ENCODE measurements at places on chromosomes 6 and 20.

DNA sequence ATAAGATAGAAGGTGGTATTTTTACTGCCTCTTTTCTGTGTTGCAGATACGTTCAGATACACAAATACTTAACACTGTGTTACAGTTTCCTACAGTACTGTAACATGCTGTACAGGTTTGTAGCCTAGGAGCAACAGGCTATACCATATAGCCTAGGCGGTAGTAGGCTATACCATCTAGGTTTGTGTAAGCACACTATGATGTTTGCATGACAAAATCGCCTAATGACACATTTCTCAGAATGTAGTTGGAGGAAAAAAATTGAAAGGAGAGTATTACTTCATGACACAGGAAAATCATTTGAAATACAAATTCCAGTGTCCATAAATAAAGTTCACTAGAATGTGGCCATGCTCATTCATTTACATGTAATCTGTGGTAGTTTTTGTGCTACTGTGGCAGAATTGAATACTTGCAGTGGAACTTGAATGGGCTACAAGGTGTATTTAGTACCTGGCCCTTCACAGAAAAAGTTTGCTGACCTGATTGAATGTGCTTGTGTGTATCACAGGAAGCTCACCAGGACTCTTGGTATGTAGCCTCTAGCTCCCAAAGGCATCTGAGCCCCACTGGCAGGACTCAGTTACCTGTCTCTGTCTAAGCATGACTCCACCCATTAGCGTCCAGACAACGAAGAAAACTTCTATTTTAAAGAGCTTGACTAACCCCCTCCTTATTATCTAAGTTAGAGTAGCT is 18.8 kb downstream of the TOP1 start:
- no peak for DNase-seq

GRCh38 chr6:108588586-108588985 is 27.9 kb downstream of the FOXO3 start:
- DNase-seq = peak; percentile 10

DNA sequence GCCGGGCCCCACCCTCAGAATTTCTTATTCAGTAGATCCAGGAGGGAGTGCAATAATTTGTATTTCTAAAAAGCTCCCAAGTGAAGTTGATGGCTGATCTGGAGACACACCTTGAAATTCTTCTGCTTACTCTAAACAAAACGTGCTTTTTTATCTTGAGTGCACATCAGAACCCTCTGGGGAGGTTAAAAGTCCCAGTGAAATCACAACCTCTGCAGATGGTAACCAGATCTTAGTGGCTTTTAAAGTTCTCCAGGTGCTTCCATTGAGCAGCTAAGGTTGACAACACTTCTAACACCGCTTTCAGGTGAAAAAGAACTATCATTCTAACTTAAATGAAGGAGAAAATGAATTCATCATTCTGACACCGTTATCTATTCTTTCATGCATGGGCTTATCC is 45.6 kb upstream of the ESR1 start:
- no peak for DNase-seq

- no peak for DNase-seq
Measured at GRCh38 chr20:60361761-60362395, 403.7 kb downstream of the CDH26 start.

DNA sequence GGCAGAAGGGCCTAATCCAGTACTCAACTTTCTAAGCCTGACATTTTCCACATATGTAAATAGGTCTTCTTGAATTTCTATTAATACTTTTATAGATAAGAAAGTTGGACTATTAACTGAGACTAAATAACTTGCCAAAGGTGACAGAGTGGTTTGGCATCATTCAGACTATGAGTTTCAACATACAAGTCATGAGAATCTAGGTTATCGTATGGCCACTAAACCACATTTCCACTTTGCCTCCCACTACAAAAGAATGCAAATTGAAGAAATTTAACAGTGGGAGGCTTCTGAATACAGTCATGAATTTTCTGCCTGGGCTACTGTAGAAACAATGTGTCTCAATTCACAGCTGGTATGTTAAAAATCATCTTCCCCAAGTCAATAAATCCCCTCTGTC is 531.0 kb upstream of the AGPAT4 start:
- DNase-seq = no peak

GRCh38 chr6:32214126-32214525 is 9.7 kb downstream of the NOTCH4 start:
- no peak for DNase-seq

DNA sequence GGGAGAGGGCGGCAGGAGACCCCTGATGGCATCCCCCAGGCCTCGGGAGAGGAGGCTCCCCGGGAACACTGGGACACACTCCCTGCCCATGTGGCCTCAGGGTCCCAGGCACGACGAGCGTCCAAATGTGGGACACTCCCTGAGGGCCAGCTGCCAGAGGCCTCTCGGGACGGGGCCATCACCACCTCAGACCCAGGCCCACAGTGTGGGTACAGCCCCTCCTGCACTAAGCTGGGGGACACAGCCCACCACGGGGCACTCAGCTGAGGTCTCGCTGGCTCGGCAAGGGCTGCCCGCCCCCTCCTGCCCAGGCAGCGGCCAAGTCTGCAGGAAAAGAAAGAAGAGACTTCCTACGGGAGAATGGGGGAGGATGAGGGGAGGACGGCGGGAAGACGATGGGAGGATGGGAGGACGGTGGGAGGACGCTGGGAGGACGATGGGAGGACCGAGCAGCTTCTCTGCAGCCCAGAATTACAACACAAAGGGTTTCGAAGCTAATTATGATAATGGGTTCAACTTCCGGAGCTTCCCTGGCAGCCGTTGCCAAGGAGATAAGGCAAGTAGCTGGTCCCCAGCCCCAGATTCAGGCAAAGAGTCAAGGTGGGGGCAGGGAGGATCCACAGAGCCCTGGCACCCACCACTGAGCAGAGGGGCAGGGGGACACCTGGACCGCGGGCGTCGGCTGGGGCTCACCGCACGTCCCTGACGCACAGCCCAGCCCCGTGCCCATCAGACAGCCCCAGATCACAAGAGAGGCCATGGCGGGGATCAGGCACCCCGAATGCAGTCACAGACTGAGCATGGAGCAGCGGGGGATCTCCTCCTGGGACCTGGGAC is 17.5 kb downstream of the KCNQ2 start:
- DNase-seq = peak; percentile 72

- DNase-seq = no peak
Measured at GRCh38 chr20:10288954-10289646, 70.5 kb downstream of the SNAP25 start.

- no peak for DNase-seq
Measured at GRCh38 chr6:84309336-84309735, 81.9 kb upstream of the CEP162 start.

DNA sequence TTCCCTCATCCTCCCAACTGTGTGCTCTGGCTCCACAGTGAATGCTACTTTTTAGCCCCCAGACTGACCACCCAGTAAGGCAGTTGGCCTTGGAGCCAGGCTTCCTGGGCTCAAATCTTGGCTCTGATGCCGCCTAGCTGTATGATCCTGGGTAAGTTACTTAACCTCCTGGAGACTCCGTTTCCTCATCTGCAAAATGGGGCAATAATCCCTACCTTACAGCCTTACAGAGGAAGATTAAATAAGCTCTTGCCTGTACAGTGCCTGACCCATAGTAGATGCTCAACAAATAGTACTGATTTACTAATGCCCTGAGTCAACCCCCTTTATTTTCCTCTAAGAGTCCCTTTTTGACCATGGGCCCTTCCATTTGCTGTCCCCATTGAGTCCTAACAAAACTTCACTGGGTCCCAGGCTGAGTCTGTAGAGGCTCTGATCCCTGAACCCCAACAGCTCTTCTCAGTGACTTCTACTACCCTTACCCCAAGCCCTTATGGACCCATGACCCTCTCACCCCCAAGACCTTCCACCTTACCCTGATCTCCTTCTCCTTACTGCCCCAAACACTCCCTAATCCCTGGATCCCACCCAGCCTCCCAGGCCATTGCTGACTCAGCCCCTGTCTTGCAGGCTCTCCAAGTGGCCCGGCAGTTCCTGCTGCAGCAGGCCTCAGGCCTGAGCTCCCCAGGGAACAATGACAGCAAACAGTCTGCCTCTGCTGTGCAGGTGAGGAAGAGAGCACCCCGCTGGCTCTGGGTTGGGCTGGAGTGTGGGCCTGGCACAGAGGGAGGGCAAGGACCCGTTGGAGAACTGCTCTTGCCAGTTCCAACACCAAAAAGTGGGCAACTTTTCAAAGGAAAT is 31.4 kb downstream of the FOXP4 start:
- DNase-seq = peak; percentile 86

DNA sequence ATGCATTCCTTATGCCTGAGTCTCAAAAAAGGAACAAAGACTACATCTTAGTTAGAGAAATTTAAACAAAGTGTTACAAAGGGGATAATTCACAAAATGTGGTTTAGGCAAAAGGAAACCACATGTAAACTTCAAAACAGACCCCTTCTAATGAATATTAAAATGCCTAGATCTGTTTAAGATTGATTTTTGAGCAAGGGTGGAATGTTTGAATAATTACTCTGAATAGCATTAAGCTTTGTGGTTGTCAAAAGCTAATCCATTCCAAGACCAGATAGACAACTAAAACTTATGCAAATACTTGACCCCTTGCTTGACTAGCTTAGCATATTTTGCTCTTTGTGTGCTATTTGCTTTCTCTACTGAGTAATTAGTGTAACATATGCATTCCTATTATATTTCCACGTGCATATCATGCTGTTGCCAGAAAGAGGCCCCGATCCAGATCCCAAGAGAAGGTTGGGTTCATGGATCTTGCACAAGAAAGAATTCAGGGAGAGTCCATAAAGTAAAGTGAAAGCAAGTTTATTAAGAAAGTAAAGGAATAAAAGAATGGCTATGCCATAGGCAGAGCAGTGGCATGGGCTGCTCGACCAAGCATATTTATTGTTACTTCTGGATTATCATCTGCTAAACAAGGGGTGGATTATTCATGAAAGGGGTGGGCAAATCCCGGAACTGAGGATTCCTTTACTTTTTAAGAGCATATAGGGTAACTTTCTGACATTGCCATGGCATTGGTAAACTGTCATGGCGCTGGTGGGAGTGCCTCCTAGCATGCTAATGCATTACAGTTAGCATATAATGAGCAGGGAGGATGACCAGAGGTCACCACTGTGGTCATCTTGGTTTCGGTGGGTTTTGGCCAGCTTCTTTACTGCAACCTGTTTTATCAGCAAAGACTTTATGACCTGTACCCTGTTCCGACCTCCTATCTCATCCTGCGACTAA is 1193.4 kb upstream of the EYS start:
- peak; percentile 63 for DNase-seq

- DNase-seq = no peak
Measured at GRCh38 chr6:12088531-12088930, 76.4 kb downstream of the HIVEP1 start.

GRCh38 chr6:45430590-45431202 is 53.0 kb upstream of the SUPT3H start:
- DNase-seq = peak; percentile 60

- DNase-seq = no peak
Measured at GRCh38 chr20:16174311-16174710, 398.9 kb downstream of the KIF16B start.

GRCh38 chr20:3223994-3224680 is 14.8 kb downstream of the ITPA start:
- DNase-seq = no peak

DNA sequence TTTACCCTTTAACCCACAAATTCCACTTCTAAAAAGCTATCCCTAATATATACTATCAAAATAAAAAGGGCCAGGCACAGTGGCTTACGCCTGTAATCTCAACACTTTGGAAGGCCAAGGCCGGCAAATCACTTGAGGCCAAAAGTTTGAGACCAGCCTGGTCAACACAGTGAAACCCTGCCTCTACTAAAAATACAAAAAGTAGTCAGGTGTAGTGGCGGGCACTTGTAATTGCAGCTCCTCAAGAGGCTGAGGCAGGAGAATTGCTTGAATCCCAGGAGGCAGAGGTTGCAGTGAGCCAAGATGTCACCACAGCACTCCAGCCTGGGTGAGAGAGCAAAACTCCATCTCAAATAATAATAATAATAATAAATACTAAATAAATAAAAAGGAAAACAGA is 82.5 kb downstream of the TRIM27 start:
- no peak for DNase-seq

- no peak for DNase-seq
Measured at GRCh38 chr20:63704749-63705117, 3.0 kb downstream of the ARFRP1 start.

GRCh38 chr6:83068616-83069015 is 1.1 kb downstream of the DOP1A start:
- DNase-seq = no peak

DNA sequence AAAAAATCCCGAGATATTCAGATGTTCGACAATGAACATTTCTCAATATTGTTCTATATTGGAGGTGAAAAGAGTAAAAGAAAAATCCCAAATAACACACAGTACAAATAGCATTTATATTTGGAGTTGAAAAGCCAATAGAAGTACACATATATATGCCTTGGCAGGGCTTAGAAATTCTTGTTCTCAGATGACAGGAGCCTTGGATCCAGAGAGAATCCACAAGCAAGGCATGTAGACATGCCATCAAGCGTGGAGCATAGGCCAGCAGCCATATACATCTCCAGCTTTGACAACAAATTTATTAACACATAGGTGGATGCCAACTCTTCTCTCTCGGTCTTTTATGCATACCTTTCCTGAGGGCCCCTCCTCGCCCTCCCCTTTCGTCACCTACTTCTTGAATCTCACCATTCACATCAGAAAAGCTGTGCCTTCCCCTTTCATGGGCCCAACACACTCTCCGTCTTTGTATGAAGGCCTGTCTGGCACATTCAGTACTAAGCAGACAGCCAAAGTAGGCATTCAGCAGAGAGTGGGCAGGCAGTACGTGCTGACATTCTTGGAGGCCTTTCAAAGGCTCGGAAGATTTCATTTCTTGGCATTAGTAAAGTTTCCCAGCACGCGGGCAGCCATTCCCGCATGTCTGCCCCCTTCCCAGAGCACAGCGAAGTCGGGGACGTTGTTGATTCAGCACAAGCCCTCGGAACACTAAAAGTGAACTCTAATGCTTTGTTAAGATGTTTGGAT is 18.2 kb downstream of the NEDD9 start:
- no peak for DNase-seq

DNA sequence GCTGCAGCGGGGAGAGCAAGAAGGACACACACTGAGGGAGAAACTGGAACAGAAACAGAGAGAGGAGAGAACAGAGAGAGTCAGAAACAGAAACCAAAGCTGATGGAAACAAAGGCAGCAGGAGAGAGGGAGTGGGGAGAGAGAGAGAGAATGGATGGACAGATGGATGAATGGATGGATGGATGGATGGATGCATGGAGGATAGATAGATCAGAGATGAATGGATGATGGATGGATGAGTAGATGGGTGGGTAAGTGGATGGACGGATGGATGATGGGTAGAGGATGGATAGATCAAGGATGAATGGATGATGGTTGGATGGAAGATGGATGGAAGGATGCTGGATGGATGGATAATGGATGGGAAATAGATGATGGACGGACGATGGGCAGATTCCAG is 35.0 kb upstream of the PHACTR3 start:
- DNase-seq = no peak
